CD4-positive, alpha-beta T cell treated with Interleukin-6 at 100 ng/mL for 8 hours (primary cell): ENCODE measurements at places on chromosomes 5 and 9.
A peak's percentile ranks its signal among the peaks of the same experiment; 100 is the strongest.

DNA sequence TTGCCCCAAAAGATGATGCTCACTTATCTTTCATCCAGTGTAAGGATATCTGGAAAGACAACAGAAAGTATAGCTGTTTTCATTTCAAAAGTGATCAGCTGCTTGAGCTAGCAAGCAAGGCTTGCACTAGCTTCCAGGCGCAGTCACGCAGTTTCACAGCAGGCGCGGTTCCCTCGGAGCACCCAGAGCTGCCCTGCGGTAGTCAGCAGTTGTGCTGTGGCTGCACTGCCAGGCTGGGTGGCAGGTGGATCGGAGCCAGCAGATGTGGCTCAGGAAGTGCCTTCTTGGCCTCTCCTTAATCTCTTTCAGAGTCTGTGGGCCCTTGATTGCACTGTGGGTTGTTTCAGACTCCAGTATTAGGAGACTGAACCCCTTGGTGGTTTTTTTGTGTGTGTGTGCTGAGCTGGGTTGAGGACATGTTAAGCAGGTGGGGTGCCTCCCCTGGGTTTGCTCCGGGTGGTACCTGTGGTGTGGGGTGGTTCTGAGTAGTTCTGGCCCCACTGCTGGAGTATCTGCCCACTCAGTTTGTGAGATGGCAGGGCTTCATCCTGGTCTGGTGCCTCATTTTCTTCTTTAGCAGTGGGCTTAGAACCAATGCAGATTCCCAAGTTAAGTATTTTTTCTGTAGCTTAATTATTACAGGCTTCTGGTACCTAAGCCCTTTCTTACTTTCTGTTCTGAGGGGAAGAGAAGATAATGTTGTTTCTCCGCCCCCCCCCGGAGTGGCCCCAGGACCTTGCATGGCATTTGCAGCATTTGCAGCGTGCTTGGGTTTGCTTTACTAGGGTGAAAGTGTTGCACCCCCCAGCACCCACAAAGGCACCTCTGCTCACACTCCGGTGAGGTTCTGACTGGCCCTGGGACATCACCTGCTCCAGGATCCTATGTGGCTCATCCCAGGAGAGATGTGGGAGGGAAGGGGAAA, 16.4 kb downstream of the TENT4A start:
- DNase-seq: peak; percentile 38

DNA sequence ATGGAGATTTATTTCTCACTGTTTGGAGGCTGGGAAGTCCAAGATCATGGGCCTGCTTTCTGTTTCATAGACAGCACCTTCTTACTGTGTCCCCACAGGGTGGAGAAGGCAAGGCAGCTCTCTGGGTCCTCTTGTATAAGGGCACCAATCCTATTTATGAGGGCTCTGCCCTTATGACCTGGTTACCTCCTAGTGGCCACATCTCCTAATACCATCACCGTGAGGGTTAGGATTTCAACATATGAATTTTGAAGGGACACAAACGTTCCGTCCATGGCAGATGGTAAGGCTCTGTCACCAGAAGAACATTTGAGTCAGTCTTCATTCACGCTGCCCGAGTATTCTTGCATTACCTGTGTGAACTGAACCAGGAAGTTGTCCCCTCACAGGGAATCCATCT, 48.4 kb downstream of the ANKRD33B start:
- no peak for DNase-seq

GRCh38 chr5:142749321-142749720, 20.9 kb upstream of the ARHGAP26 start:
- no peak for DNase-seq

DNA sequence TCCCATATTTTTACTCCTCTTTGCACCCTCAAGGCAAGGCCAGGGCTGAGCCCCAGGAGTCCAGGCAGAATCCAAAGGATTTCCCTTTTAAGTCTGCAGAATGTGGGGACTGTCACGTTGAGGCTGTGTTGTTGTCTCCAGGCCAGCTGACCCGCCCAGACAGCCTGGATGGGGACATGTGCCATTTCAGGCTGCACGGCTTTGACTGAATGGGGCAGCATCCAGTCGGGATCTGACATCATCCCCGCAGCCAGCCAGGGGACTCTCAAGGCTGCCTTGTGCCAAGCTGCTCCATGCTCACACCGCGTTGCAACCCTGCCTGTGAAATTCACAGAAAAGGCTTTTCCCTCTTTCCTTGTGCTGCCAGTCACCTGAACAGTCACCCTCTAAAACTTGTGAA, 2.2 kb upstream of the ZNF366 start:
- no peak for DNase-seq

GRCh38 chr9:23636199-23636598, 189.8 kb downstream of the ELAVL2 start:
- no peak for DNase-seq

DNA sequence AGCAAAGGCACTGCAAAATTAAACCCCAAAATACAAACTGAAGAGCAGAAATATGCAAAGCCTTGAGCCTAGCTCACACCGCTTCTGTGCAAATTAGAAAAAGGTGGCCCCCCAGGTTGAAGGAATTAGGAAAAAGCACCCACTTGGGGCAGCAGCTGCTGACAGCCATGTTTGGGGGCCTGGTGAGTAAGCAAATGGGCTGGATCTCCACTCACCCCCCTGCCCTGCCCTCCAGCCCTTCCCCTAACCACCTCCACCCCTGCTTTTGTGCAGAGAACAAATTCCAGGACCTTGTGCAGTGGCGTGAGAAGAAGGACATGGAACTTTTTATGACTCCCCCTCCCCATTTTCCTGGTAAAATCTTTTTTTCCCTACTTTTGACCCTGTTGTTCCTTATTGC, 92.0 kb upstream of the DNAH5 start:
- no peak for DNase-seq

DNA sequence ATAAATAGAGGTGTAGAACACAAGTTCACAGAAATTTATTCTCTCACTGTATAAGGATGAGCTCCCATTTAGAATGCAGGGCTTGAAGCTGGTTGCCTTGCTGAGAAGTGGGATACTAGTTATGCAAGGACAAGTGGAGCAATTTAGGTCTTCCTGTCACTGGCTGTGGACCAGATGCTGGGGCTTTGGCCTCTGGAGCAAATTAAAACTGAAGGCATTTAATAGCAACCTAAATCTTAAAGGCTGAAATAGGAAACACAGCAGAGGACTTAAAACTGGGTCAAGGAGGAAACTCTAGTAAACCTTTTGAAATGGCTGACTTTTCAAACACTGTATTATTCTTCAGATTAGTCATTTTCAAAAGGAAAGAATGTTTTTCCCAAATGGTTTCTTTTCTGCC, 319.4 kb downstream of the RAB3C start:
- DNase-seq: no peak

DNA sequence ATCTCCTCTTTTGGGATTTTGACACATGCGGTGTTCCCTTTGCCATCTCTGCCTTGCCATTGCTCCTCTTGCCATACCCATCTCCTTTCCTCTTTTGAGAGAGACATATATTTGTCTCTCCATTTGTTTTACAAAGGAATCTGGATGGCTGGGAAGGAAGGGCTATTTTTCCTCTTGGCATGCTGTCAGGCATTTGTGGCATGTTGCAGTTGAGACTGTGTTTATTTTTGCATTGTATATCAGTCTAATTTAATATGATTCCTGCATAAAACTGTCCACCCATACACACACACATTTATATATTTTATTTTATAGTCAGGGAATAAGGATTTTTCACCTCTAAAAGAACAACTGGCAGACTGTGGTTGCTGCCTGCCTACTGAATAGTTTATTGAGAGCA, 1105.8 kb upstream of the SEMA6A start:
- DNase-seq: no peak
